Sigmoid colon (tissue), 7 donors: ENCODE measurements at places on chromosomes 6 and 20.

DNA sequence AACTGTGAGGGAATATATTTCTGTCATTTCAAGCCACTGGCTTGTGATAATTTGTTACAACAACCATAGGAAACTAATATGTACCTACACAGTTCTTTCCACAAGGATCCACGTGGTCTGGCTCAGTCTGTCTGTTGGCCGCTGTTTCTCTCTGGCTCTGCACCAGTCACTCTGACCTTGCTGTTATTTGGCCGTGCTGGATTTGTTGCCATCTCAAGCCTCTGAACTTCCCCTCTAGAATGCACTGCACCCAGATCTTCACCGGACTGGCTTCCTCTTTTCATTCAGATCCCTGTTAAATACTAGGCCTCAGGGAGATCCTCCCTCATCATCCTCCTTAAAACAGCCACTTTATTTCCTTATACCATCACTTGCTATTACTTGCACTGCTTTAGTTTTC, 446.8 kb downstream of the TFAP2B start:
- peak; percentile 64 for DNase-seq

- no peak for DNase-seq
Measured at GRCh38 chr6:104908031-104908887, 48.5 kb upstream of the HACE1 start.

- no peak for DNase-seq
Measured at GRCh38 chr20:58403272-58403671, 14.2 kb downstream of the VAPB start.

GRCh38 chr20:19934792-19935491, 82.2 kb upstream of the NAA20 start:
- DNase-seq = peak; percentile 79

GRCh38 chr20:61516346-61517208, 264.5 kb downstream of the CDH4 start:
- DNase-seq = no peak

DNA sequence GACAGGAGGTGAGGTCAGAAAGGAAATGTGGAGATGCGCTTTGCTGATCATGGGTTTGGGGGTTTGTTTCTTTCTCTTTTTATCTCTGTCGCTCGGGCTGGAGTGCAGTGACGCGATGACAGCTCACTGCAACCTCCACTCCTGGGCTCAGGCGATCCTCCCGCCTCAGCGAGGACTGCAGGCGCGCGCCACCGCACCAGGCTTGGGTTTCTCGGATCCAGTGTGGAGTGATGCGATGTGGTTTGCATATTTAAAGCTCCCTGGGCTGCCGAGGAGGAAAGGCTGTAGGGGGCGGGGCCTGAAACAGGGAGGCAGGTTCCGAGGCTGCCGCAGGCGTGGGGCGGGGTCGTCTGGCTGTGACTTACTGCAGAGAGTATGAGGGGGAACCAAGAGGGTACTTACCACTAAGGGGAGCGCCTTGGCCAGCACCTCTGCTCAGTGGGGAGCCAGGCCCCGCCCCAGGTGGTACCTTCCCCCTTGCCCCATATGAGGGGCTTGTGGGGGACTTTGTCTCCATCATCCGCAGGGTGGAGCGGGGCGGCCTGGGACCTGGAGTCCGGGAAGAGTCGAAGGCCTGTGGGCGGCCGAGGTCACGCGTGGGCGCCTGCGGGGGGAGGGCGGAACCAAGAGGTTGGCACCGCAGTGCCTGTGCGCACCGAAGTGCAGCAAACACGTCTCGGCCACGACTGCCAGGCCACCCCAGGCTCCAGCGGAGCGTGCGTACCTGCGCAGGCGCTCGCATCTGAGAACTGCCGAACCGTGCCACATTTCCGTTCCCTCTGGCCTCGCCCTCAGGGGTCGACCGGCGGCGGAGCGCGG, 12.7 kb upstream of the BAK1 start:
- DNase-seq = no peak

DNA sequence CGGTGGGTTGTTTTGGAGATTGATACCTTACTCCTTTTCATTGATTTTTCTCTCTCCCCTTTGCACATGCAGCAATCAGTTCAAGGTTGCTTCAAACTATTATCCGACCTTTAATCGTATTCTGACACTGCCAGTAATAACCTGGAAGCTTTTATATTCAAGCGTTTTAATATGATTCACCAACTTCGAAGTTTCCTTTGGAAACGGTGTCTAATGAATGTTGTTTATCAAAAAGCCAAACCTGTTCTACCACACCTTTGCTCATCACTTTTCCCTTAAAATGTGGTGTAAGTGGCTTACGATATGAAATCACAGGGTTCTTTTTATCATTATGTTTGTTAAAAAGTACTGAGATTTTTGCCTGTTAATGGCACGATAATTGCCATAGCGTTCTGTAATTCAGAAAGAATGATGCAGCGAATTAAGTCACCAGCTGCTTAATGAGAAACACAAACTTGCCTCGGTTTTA, 660 bp downstream of the STXBP5 start:
- no peak for DNase-seq

GRCh38 chr6:164791498-164791897, 517.9 kb downstream of the C6orf118 start:
- DNase-seq = no peak

DNA sequence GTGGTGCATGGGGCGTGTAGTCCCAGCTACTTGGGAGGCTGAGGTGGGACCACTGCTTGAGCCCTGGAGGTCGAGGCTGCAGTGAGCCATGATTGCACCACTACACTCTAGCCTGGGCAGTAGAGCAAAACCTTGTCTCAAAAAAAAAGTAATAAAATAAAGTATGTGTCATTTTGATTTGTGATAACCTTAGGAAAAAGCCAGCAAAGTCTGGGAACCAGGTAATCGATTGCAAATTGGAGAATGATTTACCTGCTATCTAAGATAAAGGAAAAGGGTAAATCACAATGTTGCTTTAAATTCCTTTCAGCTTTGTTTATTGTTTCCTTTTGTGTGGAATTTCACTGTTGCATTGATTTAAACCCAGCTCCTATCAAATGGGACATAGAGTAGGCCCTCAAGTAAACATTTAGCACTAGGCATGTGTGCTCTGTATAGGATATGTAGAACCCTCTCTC, 59.0 kb downstream of the SGK1 start:
- DNase-seq = no peak

DNA sequence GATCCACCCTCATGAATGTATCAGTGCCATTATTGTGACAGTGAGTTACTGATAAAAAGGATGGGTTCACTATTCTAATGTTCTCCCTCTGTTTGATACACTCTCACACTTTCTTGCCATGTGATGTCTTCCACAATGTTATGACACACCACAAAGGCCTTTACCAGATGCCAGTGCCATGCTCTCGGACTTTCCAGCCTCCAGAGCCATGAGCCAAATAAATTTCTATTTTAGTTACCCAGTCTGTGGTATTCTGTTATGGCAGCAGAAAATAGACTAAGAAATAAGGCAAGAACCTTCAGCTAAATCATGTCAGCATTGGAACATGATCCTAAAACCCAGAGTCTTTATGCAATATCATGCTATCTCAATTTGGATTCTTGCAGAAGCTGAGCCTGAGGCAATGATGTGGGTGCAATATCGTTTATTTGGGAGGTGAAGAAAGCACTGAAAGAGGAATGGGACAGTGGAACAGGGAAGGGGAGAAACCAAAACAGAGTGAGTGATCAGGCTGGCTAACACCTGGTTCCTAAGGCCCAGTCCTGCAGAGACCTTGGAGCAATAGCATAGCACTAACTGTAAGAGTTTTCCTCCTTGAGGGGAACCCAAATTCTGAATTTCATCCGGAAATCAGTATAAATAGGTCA, 130.4 kb upstream of the LRFN2 start:
- DNase-seq = no peak
